ENCODE measurements at places on chromosomes 7 and 10.
A peak's percentile ranks its signal among the peaks of the same experiment; 100 is the strongest.

GRCh38 chr7:128120976-128121490 is 89.8 kb upstream of the LRRC4 start:
- no peak for DNase-seq

GRCh38 chr10:112758961-112759360 is 191.1 kb upstream of the TCF7L2 start:
- no peak for DNase-seq

DNA sequence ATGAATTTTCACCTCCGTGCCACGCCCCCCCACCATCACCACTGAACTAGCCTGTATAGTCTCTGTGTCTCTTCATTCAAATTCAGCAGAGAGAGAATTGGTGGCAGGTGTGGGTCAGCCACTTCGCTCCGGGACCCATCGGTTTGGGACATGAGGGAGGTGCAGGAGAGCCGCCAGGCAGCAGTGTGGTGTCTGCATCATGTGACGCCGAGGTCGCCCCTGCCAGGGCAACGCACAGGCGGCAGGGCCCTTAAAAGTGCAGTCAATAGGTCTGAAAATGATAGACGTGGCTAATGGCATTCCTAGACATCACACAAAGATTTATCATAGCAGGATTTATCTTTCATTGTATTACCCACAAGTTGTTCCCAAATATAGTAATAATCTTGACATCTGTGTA is 100.6 kb upstream of the RNF32 start:
- DNase-seq, result no peak

GRCh38 chr7:114916261-114916892 is 5.5 kb upstream of the MDFIC start:
- DNase-seq, result no peak

DNA sequence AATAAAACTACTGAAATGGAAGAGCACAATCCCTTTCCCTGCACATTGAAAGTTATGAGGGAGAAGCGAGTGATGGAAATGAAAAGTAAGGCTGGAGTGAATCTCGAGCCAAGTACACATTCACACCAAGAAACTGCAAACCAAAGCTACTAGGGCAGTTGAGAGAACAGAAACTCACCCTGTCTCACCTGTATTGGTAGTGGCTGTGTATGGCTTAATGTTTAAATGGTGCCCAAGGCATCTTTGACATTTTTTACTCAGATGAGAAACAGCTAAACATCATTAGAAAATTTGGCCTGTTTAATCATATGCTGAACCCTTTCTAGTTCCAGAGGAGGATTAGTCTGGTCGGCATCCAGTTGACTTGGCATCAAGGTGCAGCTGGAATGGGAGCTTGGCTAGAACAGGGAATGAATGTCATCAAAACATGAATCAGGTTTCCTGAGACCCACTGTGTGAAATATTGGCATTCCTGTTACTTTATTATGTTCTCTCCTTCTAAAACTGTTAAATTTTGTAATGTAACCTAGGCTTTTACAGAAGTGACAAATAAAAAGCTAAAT is 840.8 kb downstream of the GRM8 start:
- DNase-seq, result no peak

GRCh38 chr10:11242443-11243387 is 225.0 kb downstream of the CELF2 start:
- DNase-seq, result no peak

DNA sequence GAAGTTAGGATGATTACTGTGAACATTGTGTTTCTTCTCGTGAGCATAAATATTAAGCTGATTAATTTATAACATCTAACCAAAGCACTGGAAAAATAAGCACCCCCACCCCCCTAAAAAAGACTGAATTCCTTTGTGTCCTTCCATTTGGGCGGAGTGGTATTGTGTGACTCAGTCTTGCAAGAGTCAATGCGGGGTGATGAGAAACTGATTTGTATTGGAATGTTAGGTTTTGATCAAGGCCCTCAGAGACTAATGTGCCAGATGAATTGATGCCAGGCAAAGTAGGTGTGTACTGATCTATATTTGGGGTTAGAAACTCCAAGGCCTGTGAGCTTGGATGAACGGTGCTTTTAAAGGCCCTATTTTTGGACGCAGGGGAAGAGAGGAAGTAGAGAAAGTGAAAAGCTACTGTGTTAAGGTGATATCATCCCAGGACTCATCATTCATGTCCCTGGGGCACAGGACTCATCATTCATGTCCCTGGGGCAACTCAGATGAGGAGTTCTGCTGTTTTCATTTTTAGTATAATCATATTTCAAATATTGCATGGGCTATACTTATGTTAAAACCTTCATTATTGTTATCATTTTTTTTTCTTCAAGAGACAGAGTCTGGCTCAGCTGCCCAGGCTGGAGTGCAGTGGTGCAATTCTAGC is 61.3 kb upstream of the PTN start:
- DNase-seq, result no peak

GRCh38 chr7:99837649-99838361 is 10.0 kb downstream of the CYP3A43 start:
- DNase-seq, result no peak

DNA sequence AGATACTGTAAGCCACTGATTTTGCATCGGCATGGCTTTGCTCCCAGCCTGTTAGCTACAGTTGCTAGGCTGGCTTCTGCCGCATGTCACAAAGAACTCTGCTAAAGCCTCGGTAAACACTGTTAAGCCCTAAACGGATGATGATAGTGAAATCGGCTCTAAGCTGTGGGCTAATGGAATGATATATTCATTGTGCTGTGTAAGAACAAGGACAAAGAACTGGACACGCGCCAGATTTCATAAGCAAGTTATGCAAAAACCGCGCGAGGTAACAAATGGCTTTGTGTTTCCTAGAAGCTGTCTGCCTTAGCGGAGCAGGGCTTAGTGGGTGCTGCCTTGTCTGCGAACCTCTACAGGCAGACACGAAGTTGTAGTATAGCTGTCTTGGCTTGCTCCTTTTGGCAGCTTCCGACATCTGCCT is 331.3 kb upstream of the COBL start:
- DNase-seq, result no peak

- DNase-seq, result no peak
These were observed 162.0 kb upstream of the HABP2 start for GRCh38 chr10:113390896-113391295.

DNA sequence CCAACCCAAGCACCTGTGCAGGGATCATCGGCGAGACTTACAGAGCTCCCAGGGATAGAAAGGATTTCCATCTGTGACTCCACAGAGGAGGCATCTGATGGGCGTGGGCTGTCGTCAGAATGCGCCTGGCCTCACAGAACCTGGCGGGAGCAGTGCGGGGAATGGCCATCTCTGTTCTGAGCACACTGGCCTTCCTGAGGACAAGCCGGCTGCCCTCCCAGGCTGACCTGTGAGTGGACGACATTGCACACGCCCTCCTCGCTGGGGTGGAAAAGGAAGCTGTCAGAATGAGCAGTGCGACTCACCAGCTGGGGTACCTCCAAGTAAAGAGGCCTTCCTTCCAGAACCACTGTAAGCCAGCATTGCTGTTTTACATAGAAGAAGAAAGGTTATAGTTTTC is 234.6 kb upstream of the PITRM1 start:
- DNase-seq, result no peak

GRCh38 chr7:144497282-144497681 is 93.8 kb upstream of the NOBOX start:
- no peak for DNase-seq

DNA sequence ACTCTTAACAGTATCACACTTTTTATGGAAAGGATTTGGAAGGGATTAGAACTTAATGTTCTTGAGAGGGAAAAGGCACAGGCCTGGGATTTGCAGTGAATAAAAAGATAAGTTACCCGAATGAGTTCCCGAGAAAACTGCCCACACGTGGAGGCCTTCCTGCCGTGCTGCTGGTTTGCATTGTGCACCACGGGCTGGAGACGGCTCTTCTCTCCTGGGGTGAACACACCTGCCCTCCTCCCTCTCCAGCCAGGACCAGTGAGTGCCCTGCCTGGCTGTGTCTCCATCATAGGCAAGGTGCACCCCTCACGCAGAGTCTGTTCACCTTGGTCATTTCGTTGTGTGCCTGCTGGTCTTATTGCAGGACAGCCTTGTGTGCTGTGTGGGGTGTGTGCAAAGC is 336.3 kb upstream of the SHH start:
- DNase-seq, result no peak

- peak; percentile 14 for DNase-seq
These were observed 274.9 kb upstream of the GALNT17 start for GRCh38 chr7:70856901-70857630.

DNA sequence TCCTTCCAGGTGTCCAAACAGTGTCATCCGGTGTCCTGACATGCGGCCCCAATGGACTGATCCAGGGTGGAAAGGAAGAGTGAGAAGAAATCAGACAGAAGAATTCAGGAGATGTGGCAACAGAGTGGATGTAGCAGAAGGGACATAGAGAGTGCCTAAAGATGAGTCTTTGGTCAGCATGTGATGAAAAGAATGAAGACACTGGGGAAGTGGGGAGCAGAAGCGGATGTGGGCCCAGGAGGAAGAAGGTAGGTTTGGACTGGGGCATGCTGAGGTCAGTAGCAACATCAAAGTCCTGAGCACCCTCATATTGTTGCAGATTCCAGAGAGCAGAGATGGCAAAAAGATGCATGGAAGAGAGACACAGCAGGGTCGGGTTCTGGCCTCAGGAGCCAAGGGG is 71.8 kb upstream of the STEAP1B start:
- DNase-seq, result no peak

DNA sequence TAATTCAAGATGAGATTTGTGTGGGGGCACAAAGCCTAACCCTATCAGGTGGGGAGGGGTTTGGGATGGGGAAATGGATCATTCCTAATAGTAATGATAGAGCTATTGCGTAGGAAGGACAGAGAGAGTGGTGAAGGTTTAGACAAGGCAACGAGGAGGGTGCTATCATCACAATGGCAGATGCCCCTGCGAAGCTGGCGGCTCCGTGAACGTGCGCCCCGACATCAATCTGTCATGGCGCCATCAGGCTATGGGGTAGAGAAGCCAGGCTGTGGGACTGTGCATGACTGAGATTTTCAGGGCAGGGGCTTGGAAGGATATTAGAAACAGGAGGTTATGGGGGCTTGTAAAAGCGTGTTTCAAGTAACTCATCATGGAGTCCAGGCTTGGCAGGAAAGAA is 157.6 kb downstream of the ITGA8 start:
- DNase-seq, result no peak

- DNase-seq, result peak; percentile 78
These were observed 220.9 kb upstream of the MKLN1 start for GRCh38 chr7:131106681-131107336.

DNA sequence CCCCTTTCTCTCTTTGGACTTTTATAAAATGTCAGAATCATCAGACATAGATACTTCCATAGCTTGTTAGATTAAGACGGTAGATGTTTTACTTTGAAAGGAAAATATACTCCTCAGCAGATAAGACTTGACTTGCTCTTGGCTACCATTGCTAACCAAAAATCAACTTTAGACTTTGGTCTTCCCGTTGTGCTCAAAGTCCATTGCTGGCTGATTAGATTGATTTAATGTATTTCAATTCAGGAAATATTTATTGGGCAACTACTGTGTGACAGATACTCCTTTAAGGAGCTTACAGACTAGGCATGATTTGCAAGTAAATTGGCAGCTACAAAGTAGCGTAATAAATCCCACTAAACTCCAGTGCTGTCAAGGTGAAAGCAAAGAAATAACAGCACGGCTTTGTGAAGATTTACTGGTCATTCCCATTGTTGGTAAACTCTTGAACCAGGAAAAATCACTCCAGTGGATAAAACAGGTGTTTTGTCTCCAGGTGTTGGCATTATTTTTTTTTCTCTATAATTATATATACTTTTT is 95.7 kb upstream of the ARMC3 start:
- DNase-seq, result no peak

GRCh38 chr7:92769394-92769699 is 67.0 kb downstream of the CDK6 start:
- DNase-seq, result no peak

DNA sequence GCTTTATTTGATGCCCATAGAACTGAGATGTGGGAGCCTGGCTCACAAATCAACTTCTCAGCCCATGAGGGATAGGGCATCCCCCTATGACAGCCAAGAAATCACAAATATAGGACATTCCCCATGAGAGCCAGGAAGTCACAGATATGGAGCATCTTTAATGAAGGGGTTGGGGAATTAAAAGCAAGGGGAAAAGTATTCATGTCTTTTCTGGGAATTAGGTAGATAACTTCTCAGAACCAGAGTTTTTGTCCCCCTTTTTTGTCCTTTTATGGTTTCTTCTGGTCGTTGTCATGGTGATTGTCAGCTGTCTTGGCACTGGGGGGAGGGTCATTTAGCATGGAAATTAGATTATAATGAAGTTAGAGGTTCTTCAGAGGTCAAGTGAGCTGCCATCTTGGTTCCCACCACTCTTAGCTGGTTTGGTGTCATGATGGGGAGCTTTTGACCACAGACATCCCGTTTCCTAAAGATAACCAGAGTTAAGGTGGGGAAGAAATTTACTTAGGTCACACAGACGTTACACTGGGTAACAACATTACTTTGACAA is 56.9 kb downstream of the NOD1 start:
- DNase-seq, result no peak

DNA sequence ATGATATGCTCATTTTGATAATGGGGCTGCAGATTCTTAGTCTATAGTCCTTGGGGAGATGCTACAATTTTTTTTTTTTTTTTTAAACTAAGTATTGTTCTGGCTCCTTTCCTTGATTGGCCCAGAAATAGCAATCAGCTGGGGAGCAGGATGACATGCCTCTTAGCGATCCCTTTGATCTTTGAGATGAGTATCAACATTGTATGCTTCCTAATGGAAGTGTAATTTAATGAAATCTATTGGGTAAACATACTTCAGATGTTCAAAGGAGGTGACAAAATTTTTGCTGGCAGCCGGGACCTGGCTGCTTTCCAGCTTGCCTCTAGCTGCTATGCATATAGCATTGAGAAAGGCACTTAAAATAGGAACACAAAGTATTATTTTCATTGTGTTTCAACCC is 43.5 kb downstream of the VTI1A start:
- no peak for DNase-seq

DNA sequence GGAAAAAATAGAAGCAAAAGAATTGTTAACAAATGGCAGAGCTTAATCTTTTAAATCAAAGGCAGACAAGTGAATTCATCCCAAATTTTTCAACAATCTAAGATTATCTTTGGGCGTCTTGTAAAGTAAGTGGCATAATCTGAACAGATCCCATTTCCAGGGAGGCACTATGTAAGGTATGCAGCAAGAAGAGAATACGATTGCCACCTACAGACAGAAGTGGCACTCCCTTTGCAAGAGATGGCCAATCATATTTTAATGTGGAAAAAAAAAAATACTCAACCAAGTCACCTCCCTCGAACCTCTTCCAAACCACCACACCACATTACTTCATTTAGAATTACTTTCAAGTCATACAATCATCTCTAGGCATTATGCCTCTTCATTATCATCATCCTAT is 4.0 kb downstream of the GFRA1 start:
- no peak for DNase-seq

GRCh38 chr7:127447326-127447945 is 54.9 kb upstream of the ZNF800 start:
- DNase-seq, result peak; percentile 32

DNA sequence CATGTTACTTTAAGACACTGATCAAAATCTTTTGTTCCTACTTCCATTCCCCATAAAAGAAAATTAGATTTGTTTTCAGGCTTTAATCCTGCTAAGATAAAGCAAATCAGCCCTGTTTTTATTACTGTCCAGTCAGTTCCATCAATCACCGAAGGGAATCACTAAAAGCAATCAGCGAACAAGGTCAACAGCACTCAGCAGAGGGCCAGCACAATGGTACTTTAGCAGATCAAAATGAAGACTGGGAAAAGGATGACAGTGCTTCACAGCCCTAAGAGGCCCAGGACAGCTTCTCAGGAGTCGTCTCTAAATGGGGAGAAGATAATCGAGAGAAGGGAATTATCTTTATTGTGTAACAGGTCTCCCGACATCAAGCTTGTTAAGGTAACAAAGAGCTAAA is 32.7 kb downstream of the SEM1 start:
- DNase-seq, result no peak

All from T-cell (primary cell).